ENCODE measurements at places on chromosomes 13 and 19. TPM values are rescaled to one million over a fixed set of nuclear protein-coding genes. Genes with fewer than 3 reads are reported as not detected.

Gene SPTBN4
- 11.4 TPM for total RNA-seq

Gene METTL21C
- not detected for total RNA-seq

Gene ZNF416
- total RNA-seq, result 5.5 TPM

Gene KIR2DL1
- total RNA-seq, result not detected

Gene TMEM272
- not detected for total RNA-seq

Gene CEACAM7
- not detected for total RNA-seq

Gene TUBA3C
- not detected for total RNA-seq

Gene DPF1
- total RNA-seq, result 0.63 TPM

Gene CD37
- total RNA-seq, result not detected

Gene SOX1
- total RNA-seq, result not detected

Gene KLK6
- not detected for total RNA-seq

Gene FFAR1
- not detected for total RNA-seq

Gene SPIB
- total RNA-seq, result not detected

Gene ZNF561
- total RNA-seq, result 43.0 TPM

Gene LRP3
- total RNA-seq, result 21.9 TPM

Gene ONECUT3
- not detected for total RNA-seq

Gene CCDC169
- 4.8 TPM for total RNA-seq

Gene POLD1
- 16.9 TPM for total RNA-seq

Gene CA11
- total RNA-seq, result 10.1 TPM

Gene SIGLEC8
- total RNA-seq, result not detected

Gene C19orf85
- not detected for total RNA-seq

Gene MCEMP1
- total RNA-seq, result not detected

Gene TMC4
- 0.43 TPM for total RNA-seq

Gene CLEC17A
- 0.09 TPM for total RNA-seq

Gene KCNN1
- 0.34 TPM for total RNA-seq

Gene CD209
- total RNA-seq, result not detected

Gene KDM4B
- 12.1 TPM for total RNA-seq

Gene RFPL4AL1
- not detected for total RNA-seq

Gene DLEU7
- not detected for total RNA-seq

Gene PLEKHG2
- total RNA-seq, result 11.0 TPM

Gene CASP14
- total RNA-seq, result not detected

Gene ICAM5
- total RNA-seq, result 0.69 TPM

Gene ADGRE3
- not detected for total RNA-seq

Gene SIGLEC12
- not detected for total RNA-seq

Gene VSTM1
- total RNA-seq, result not detected

Gene SELENOV
- not detected for total RNA-seq

Gene RLN3
- total RNA-seq, result not detected

Gene BRME1
- total RNA-seq, result not detected

Gene HRC
- 0.09 TPM for total RNA-seq

Gene FAM32A
- 97.7 TPM for total RNA-seq

Gene PLA2G4C
- 3.0 TPM for total RNA-seq

Gene SLC8A2
- total RNA-seq, result not detected

Gene AP1M2
- not detected for total RNA-seq

Gene PSG6
- total RNA-seq, result not detected

Gene ZNF177
- 1.5 TPM for total RNA-seq

Gene ZNF415
- total RNA-seq, result 14.8 TPM

Gene GPC6
- 144 TPM for total RNA-seq

Gene N4BP2L1
- 2.7 TPM for total RNA-seq

Gene RNF113B
- not detected for total RNA-seq

Gene VSIG10L
- total RNA-seq, result 0.43 TPM

Gene ZNF600
- total RNA-seq, result 3.2 TPM

Gene LILRA2
- not detected for total RNA-seq

Gene KLK10
- not detected for total RNA-seq
